NCI-H774 (cell line): ENCODE measurements at places on chromosomes 5 and 9.

- no peak for DNase-seq
Observed at GRCh38 chr5:959581-960531, 48.7 kb upstream of the NKD2 start.

DNA sequence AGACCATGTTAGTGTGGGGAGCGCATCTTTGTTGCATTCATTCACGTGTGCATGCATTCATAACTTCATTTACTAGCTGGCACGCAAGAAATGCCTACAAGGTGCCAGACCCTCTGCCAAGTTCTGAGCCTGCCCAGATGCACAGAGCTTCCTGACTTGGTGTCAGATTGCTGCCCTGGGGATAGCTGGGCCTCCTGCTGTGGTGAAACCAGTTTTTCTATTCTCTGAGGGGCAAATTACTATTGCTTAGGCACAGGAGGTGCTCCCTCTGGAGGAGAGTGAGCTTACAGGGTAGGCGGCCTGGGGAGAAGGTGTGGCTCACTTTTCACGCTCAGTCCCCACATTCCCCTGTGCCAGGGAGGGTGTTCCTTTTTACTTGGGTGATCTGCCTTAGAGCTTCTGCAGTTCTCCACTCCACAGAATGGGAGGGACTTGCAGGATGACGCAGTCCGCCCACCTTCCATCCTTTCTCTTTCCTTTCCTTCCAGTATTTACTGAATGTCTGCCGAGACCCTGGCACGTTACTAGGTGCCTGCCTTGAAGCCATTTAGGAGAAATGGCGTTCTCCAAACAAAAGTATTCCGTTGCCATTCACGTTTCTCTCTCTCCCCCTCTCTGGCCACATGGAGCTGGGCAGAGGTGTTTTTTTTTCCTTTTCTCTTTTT, 27.9 kb upstream of the CTNNA1 start:
- DNase-seq, result no peak

GRCh38 chr5:59380350-59380951, 513.1 kb downstream of the PDE4D start:
- DNase-seq, result peak; percentile 51

- DNase-seq, result no peak
Observed at GRCh38 chr9:111386386-111386785, 56.4 kb upstream of the OR2K2 start.

GRCh38 chr5:175444905-175445456, 999 bp upstream of the DRD1 start:
- DNase-seq, result no peak

DNA sequence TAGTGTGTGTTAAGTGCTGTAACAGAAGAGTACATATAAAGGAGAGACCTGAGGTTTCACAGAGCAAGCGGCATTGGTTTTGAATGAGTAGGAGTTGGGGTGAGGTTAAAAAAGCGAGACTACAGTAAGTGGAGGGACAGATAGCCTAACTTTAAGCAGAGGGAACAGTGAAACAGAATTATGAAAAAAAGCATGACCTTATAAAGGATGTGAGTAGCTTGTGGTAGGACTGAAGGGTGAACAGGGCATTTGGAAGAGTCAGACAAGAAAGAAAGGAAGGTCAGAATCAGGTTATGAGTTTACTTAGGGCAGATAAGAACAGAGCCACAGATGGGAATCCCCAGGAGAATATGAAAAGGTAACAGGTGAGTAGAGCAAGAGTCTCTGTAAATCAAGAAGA, 22.5 kb downstream of the MSANTD3 start:
- no peak for DNase-seq

DNA sequence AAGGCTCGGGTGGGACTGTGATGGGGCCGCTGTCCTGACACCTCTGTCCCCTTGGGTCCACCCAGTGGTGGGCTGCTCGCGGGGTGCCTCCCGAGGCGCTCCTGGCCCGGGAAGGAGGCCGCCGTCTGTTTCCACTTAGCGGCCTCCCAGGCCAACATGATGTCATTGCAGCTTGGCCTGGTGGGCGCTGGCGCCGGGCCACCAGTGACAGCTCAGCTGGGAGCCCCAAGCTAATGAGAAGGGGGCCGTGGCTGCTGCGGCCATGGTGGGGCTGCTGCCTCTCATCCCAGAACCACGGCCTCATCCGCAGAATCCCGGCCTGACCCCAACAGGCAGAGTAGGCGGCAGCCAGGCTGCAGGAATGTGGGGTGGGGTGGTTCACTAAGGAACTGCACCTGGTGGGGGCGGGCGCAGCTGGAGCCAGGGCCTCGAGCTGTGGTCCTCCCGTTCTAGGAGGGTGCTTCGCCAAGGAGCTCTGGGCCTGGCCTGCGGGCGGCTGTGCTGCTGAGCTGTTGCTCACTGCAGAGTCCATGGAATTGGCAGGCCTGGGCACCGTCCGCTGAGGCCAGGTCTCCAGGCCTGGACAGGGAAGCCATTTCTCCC, 123.5 kb upstream of the COL5A1 start:
- DNase-seq, result no peak

DNA sequence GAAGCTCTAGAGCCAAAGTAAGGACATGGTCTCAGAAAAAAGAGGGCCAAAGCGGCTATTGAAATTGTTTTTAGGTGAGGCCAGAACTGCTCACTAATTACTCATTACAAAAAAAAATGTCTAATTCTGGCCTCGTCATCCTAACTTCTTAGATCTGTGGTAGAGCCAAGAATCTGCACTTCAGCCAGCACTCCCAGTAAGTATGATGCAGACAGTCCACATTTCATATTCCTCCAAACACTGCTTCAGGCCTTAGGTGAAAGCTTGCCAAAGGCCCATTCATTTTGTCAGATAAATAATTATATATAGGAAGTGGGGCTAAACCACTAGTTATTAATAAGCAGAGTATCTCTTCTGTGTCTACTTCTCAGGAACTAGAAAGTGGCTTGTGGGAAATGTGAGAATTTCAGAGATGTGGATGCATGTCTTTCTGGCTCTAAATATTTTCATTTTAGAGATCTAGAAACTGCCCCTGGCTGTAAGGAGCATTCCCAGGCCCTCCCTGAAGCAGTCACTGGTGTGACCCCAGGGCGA, 554.0 kb downstream of the TLE4 start:
- no peak for DNase-seq

GRCh38 chr5:171291371-171291770, 17.7 kb upstream of the TLX3 start:
- no peak for DNase-seq

DNA sequence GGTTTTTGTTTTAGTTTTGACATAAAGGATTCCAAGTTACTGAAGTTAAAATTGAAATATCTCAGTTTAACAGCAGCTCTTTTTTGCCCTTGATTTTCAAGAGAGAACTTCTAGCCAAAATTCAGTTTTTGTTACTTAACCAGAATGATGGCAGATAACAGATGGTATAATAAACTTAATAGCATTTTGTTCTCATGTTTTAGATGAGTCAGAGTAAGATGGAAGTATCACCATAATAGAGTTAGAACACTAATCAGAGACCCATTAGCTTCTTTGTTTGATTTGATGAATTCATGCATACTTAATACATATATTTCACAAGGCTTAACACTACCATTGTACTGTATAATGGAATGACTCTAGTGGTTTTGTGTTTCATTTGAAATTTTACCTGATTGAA, 11.9 kb downstream of the ZCCHC9 start:
- DNase-seq, result no peak

DNA sequence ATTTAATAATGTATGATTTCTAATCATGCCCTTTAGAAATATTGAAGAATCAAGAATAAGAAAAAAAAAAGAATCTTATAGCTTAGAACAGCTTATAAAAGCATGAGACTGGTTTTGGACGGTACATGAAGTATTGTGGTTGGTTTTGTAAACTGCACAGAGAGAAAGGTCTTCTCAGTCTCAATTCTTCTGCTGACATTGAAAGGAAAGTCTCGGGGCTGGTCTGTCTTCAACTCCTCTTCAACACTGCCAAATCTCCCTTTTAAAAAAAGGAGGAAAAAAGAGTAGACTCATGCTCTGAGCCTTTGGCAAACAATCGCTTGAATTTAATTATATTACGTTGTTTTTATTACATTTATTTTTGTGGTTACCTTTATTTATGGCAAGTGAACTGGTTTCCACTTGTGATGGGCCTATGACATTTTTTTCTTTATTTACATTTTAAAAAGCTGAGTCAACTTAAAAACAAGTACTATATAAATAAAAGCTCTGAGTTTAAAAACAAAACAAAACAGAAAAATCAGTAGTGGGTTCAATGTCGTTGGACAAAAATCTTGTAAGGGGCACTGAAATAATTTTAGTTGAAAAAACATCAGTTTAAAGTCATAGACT, 32.8 kb upstream of the EBF1 start:
- DNase-seq, result no peak

- no peak for DNase-seq
Observed at GRCh38 chr5:172451771-172452197, 2.5 kb downstream of the SH3PXD2B start.

DNA sequence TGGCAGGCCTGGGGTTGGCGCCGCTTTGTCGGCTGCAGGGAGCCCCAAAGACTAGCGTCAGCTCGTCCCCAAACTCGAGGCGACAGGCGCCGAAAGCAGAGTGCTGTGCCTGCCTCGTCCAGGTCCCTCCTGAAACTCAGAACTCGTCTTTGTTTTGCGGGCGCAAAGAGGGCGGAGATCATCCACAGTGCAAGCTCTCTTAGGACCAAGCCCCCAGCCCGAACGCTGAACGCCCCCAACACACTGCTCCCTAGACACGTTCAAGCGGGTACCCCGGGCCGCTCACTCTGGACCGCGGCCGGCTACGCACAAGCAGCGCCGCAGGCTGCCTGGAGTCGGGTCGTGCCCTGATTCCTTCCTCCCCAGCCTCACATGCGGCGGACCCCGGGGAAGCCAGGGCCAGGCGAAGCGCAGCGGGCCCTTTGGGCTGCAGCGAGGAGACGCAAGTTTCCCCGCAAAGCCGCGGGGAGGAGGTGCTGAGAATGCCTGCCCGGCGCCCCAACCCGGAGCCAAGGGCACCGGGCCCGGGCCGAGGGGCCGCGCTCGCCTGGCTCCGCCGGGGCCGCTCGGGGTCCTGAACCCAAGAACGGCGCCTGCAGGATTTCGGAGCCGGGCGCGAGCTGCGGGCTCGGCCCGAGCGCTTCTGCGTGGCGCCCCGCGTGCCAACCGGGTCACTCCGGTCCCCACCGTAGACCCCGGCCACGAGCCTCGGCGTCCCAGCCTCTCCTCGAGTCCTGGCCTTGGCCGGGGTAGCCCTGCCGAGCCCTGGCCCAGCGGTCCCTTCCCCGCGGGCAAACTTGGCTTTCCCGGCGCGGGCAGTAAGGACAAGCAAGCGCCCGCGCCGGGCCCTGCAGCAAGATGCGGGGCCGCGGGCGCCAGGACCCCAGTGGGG, 738 bp downstream of the FSTL4 start:
- peak; percentile 29 for DNase-seq
